Activated gamma-delta T cell (primary cell): ENCODE measurements at places on chromosomes 2 and 18.

DNA sequence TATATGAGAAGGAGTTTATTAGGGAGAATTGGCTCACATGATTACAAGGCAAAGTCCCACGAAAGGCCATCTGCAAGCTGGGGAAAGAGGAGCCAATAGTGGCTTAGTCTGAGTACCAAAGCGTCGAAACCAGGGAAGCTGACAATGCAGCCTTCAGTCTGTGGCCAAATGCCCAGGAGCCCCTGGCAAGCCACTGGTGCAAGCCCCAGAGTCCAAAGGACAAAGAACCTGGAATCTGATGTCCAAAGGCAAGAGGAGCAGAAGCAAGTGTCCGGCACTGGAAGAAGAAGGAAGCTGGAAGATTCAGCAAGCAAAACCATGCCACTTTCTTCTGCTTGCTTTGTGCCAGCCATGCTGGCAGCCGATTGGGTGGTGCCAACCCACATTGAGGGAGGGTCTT is 74.3 kb upstream of the NPAS2 start:
- no peak for DNase-seq

DNA sequence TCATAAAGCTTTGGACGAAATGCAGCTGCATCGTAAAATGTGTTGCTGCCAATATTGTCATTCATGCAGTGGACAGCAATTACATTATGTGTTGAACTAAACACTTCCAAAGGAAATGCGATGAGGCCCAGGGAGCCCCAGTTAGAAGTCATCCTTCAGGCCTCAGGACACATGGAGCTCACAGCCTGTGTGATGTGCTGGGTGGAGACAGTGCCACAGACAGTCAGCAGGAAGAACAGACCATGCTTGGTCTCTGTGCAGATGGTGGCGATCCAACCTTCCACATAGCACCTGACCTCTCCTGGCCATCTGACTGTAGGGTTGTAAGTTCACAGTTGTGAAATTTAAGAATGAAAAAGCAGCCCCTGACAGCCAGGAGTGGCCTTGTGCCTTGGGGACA is 118.3 kb upstream of the ALKAL2 start:
- no peak for DNase-seq

- DNase-seq: no peak
Observed at GRCh38 chr2:215668378-215668775, 232.5 kb upstream of the FN1 start.

- DNase-seq: no peak
Observed at GRCh38 chr18:78376046-78376445, 603.6 kb upstream of the SALL3 start.

DNA sequence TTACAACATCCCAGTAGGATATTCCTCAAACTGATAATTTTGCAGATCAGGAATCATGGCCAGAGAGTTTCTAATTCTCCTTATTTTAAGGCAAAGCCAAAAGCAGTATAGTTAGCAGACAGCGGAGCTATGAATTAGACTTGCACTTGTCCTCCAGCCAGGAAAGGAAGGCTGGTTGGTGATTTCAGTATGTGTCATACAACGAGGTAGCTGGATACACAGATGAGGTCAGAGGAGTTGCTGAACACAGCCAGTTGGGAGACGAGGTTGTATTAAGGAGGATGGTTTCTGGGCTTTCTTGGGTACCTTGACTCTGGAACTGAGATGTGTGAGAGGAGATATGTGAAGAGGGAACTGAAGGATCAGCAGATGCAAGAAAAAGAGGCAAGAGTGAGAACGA is 185.2 kb downstream of the SOX11 start:
- DNase-seq: no peak

DNA sequence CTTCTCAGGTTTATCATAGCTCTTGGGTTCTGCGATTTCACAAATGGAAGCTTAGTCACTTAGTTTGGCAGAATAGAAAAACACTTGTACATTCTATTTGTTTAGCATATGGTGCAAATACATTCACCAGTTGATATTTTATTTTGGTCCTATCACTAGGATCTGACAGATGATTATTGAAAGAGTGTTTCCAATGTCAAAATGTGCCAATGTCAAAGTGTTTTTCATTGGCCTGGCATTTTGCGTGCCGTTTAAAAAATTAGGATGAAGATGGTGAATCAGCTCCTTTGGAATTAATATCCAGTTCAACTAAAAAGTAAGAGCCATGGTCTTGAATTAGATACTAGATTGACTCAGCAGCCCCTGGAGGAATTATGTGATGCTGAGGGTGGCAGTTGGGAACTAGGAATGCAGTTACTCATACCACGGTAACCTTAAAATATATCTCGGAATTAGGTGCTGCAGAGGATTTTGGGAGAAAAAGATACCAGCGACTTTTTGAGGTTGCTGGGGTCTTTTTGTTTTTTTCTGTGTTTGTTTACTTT is 87.0 kb downstream of the SPHKAP start:
- DNase-seq: no peak

DNA sequence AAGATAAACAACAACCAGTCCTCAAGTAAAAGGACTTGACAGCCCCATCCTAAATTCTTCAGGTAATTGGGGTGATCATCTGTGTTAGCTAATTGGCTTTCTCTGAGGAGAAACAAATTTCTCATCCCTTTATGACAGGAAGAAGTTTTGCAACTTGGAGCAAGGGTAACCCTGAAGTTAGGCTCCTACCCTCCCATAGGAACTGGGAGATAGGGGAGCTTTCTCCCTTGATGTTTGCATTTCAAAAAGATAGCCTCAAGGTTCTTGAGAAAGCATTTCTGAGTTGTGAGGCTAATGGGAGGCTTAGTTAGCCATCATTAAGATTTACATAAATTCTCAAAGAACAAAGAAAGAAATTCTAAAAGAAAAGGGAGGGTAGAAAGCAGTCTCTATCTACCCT is 95.4 kb downstream of the MAP2 start:
- no peak for DNase-seq

DNA sequence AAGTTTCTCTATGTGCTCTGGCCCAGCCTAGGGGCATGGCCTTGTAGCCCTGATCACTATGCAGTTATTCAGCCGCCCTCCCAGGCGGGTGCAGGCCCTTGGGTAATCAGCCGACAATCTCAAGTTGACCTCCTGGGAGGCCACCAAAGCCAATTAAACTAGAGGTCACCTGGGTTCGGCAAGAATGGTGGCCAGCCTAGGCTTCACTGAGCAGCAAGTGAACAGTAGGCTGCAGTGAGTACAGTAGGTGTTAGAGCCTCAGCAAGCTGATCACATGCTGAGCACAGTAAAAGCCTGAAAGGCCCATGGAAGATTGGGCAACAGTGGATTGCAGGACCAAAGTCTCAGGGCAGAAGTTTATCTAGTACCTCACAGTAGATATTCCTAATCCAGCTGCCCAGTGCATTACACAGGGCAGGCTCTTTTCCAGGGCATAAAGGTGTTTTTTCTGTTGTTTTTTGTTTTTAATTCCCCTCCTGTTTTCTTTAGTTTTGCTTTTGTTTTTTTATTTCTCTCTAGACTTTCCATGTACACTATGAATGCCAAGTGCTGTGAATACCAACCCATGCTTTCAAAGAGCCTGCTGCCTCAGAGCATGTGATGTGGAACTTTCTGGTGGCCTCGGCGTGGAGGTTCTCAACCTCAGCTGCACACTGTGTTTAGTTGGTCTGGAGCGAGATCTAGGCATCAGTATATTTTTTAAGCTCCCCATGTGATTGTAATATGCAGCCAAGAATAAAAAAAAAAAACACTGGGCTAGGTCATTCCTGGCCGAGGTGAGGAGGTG is 55.9 kb upstream of the ATL2 start:
- DNase-seq: no peak

DNA sequence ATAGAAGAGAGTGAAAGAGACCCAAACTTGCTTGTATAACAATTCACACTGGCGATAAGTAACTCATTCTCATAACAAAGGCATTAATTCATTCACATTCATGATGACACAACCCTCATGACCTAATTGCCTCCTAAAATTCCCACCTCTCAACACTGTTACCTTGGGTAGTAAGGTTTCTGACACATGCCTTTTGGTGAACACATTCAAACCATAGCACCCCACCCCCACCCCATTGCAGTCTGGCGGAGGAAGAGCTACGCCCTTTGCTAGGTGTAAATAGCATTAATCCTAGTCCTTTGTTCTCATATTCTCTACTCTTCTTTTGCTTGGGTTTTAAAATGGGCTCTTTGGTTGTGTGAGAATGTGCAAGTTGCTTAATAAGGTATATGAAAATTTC is 361.5 kb downstream of the DSEL start:
- no peak for DNase-seq

- no peak for DNase-seq
Observed at GRCh38 chr2:241499146-241499965, 9.0 kb downstream of the STK25 start.

DNA sequence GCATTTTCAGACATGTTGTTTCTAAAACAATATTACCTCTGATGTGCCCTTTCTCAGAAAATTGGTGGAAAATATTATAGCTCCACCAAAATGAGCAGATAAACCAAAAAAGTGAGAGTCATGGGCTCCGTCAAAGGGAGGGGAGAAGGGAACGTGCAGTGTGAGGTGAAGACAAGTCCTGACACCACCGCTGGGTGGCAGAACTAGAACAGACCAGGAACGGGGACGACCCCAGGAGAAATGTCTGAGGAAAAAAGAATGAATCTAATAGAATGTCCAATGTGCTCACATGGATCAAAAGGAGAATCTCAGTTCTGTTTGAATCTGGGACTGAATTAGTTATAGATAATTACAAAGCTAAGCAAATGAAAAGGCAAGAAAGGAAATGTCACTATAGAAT is 22.6 kb upstream of the BCL2 start:
- no peak for DNase-seq

- DNase-seq: no peak
Observed at GRCh38 chr18:23890589-23890988, 124.0 kb upstream of the TTC39C start.

GRCh38 chr2:236888794-236889780 is 196.6 kb upstream of the COPS8 start:
- no peak for DNase-seq

- no peak for DNase-seq
Observed at GRCh38 chr2:122422384-122422991, 667.0 kb downstream of the TSN start.
